ENCODE measurements at places on chromosomes 4 and X. TPM values are rescaled to one million over a fixed set of nuclear protein-coding genes. Genes with fewer than 3 reads are reported as not detected.

Gene GAGE12F
- not detected for total RNA-seq

Gene FGF2
- 12.2 TPM for total RNA-seq

Gene SSX3
- total RNA-seq = not detected

Gene TCEAL7
- total RNA-seq = 107 TPM

Gene ARR3
- total RNA-seq = not detected

Gene RBM46
- not detected for total RNA-seq

Gene EDNRA
- total RNA-seq = 9.4 TPM

Gene SLC10A4
- 7.7 TPM for total RNA-seq

Gene CENPVL2
- 3.3 TPM for total RNA-seq

All from frontal cortex (tissue), 4 donors.